ENCODE measurements at places on chromosomes 2 and 18. TPM values are rescaled to one million over a fixed set of nuclear protein-coding genes. Genes with fewer than 3 reads are reported as not detected.

The ACMSD gene
- total RNA-seq, result not detected

The SCG2 gene
- 0.07 TPM for total RNA-seq

The DLX2 gene
- total RNA-seq, result not detected

The MAPRE3 gene
- 75.9 TPM for total RNA-seq

The CNDP1 gene
- not detected for total RNA-seq

The CASP8 gene
- total RNA-seq, result 0.81 TPM

DNA sequence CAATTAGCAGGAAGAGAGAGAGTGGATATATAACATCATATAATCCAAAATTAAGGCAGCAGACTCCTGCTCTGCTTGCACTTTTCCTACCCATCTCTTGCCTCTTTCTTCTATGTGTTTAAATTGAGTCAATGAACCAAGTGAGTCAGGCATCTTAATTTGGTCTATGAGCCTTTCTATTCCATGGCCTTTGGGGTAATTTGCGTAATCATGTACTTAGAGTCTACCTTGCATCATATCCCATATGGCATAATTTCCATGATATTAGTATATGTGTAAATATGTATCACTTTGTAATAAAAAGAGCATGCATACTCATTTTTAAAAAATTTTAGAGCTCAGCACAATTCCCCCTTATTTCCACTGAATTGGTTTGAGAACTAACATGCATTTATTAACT, 555.2 kb downstream of the STK39 start:
- H3K4me1 ChIP-seq, result peaks cover 5% of the 10 kb centered on the region
- DNase-seq, result no peak
- no peaks in the 10 kb centered on the region for H3K36me3 ChIP-seq
- no peaks in the 10 kb centered on the region for H3K27me3 ChIP-seq

DNA sequence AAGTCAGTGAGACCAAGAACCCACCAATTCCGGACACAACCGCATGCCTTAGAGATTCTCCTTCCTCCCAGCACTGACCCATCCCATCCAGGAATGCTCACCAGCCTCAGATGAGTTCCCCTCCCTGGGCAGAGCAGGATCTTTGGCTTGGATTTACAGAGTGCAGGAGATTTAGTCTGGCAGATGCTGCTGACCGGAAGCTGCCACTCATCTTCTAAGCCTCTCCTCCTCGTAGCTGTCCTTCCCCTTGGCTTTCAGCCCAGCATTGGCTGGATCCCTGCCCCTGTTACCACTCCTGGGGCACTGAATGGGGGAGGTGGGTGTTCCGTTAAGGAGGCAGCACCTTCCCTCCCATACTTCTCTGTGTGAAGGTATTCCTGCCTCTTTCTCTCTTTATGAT, 53.2 kb downstream of the VWA3B start:
- no peak overlapping the region for H3K4me3 ChIP-seq
- H3K27ac ChIP-seq, result no peak overlapping the region
- no peaks in the 10 kb centered on the region for H3K27me3 ChIP-seq
- H3K36me3 ChIP-seq, result no peaks in the 10 kb centered on the region

GRCh38 chr2:25259737-25260124, 82.0 kb downstream of the DNMT3A start:
- no peak overlapping the region for H3K4me3 ChIP-seq
- DNase-seq, result no peak
- H3K4me1 ChIP-seq, result peaks cover 45% of the 10 kb centered on the region
- no peaks in the 10 kb centered on the region for H3K36me3 ChIP-seq

- peaks cover 3% of the 10 kb centered on the region for H3K4me1 ChIP-seq
- H3K4me3 ChIP-seq, result no peak overlapping the region
- no peak overlapping the region for H3K27ac ChIP-seq
- no peaks in the 10 kb centered on the region for H3K27me3 ChIP-seq
These were observed 53.0 kb upstream of the FOSL2 start for GRCh38 chr2:28339516-28340175.

- peaks cover 7% of the 10 kb centered on the region for H3K4me1 ChIP-seq
- peaks cover 8% of the 10 kb centered on the region for H3K27me3 ChIP-seq
These were observed 42.8 kb downstream of the SEMA4F start for GRCh38 chr2:74696829-74697228.

DNA sequence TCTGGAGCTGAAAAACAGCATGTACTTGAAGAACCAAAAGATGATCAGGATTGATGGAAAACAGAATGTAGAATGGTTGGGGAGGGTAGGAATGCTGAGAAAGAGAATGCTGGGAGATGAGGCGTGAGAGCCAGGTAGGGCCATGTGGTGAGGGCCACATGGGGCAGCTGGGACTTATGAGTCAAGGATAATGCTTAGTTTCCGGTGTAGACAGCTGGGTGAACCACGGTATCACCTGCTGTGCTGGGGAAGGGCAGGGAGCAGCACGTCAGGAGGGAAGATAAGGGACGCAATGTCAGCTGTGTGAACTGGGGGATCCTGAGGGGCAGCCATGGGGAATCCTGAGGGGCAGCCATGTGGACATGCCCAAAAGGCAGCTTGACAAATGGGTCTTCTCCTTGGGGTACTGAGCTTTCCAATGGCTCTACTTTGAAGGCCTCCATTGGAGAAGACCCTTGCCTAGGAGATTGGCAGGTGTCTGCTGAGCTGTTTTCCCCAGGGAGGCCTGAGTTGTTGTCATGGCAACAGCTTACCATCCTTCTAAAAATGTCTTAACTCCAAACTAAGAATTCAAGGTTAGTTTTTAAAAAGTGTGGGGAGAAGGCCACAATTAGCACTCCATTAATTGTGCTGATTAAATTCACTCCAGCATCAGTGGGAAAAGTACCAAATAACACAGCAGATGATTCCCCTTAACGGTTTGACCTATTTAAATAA, 51.1 kb downstream of the MTHFD2 start:
- H3K36me3 ChIP-seq, result no peaks in the 10 kb centered on the region
- H3K27me3 ChIP-seq, result no peaks in the 10 kb centered on the region
- DNase-seq, result no peak
- no peaks in the 10 kb centered on the region for H3K4me1 ChIP-seq
- H3K27ac ChIP-seq, result no peak overlapping the region

GRCh38 chr2:9278439-9278838, 71.8 kb downstream of the ASAP2 start:
- H3K36me3 ChIP-seq, result no peaks in the 10 kb centered on the region
- peaks cover 19% of the 10 kb centered on the region for H3K4me1 ChIP-seq
- H3K27ac ChIP-seq, result no peak overlapping the region
- no peaks in the 10 kb centered on the region for H3K27me3 ChIP-seq

- no peaks in the 10 kb centered on the region for H3K36me3 ChIP-seq
- no peak for DNase-seq
- peaks cover 7% of the 10 kb centered on the region for H3K4me1 ChIP-seq
- no peaks in the 10 kb centered on the region for H3K27me3 ChIP-seq
These were observed 242.5 kb downstream of the RPIA start for GRCh38 chr2:88933980-88934379.

GRCh38 chr18:42773870-42774269, 341.6 kb downstream of the RIT2 start:
- DNase-seq, result no peak
- H3K36me3 ChIP-seq, result no peaks in the 10 kb centered on the region
- no peaks in the 10 kb centered on the region for H3K27me3 ChIP-seq

GRCh38 chr18:22311301-22311700, 106.4 kb downstream of the CTAGE1 start:
- H3K36me3 ChIP-seq, result no peaks in the 10 kb centered on the region
- no peak overlapping the region for H3K4me3 ChIP-seq
- no peak overlapping the region for H3K27ac ChIP-seq
- H3K4me1 ChIP-seq, result no peaks in the 10 kb centered on the region
- no peaks in the 10 kb centered on the region for H3K27me3 ChIP-seq

GRCh38 chr2:108632332-108633160, 86.7 kb upstream of the RANBP2 start:
- no peak for DNase-seq
- no peaks in the 10 kb centered on the region for H3K36me3 ChIP-seq

GRCh38 chr2:101864426-101864825, 127.3 kb upstream of the IL1R2 start:
- no peak for DNase-seq
- H3K4me3 ChIP-seq, result no peak overlapping the region
- H3K27me3 ChIP-seq, result no peaks in the 10 kb centered on the region
- no peaks in the 10 kb centered on the region for H3K4me1 ChIP-seq
- no peak overlapping the region for H3K27ac ChIP-seq

GRCh38 chr2:32235315-32235714, 29.4 kb downstream of the NLRC4 start:
- no peaks in the 10 kb centered on the region for H3K27me3 ChIP-seq
- peak; percentile 15 for DNase-seq
- H3K36me3 ChIP-seq, result peaks cover 3% of the 10 kb centered on the region

- no peaks in the 10 kb centered on the region for H3K36me3 ChIP-seq
- H3K27me3 ChIP-seq, result no peaks in the 10 kb centered on the region
- no peaks in the 10 kb centered on the region for H3K4me1 ChIP-seq
- no peak for DNase-seq
- H3K27ac ChIP-seq, result no peak overlapping the region
These were observed 78.0 kb downstream of the PTPN4 start for GRCh38 chr2:119837759-119838158.

- DNase-seq, result no peak
- peaks cover 4% of the 10 kb centered on the region for H3K4me1 ChIP-seq
- no peak overlapping the region for H3K27ac ChIP-seq
- H3K4me3 ChIP-seq, result no peak overlapping the region
- H3K27me3 ChIP-seq, result no peaks in the 10 kb centered on the region
These were observed 99.4 kb upstream of the STPG4 start for GRCh38 chr2:47254464-47254863.

DNA sequence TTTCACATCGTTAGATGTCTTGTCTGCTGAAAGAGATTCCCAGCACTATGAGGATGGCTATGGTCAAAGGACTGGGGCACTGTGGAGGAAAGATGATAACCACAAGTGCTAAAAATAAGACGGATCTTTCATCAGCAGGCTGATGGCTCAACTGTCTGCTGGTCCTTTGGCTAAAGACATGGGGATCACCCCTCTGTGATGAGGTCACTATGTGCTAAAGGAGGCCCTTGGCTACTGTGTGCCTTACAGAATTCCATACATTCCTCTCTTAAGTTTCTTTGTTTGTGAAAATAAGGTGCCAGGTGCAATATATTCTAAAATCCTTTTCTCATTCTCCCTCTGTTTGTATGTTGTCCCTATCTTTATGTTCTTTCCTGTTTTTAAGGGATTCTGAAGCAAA, 39.7 kb upstream of the LYPD6 start:
- H3K36me3 ChIP-seq, result no peaks in the 10 kb centered on the region
- no peak overlapping the region for H3K4me3 ChIP-seq
- no peak overlapping the region for H3K27ac ChIP-seq
- peaks cover 12% of the 10 kb centered on the region for H3K4me1 ChIP-seq
- DNase-seq, result peak; percentile 5
- H3K27me3 ChIP-seq, result no peaks in the 10 kb centered on the region

DNA sequence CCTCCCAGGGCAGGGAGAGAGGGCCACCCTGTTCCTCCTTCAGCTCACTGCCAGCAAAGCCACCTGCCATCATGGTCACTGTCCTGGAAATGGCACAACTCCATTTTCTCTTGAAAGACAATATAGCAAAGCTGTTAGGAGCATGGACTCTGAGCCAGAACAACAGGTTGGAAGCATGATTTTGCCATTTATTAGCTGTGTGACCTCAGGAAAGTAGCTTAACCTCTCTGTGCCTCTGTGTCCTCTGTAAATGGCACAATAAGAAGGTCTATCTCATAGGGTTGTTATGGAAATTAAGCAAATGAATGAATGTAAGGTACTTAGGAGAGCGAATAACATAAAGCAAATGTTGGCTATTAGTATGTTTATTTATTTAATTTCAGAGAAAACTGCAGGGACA, 730.4 kb upstream of the ID2 start:
- no peak overlapping the region for H3K4me3 ChIP-seq
- no peak overlapping the region for H3K27ac ChIP-seq
- no peaks in the 10 kb centered on the region for H3K4me1 ChIP-seq

GRCh38 chr18:2655178-2655953, at the start of gene SMCHD1:
TSS of gene SMCHD1 (plus strand) at chr18:2655726. CDS start at chr18:2656076, 350 bp downstream.
- peaks cover 31% of the 10 kb centered on the region for H3K27me3 ChIP-seq
- no peaks in the 10 kb centered on the region for H3K36me3 ChIP-seq
- DNase-seq, result peak; percentile 86
- peak within 1 kb of the TSS; percentile 90 for H3K4me3 ChIP-seq
- peak within 1 kb of the TSS; percentile 98 for H3K27ac ChIP-seq
- H3K4me1 ChIP-seq, result peaks cover 9% of the 10 kb centered on the region

- H3K36me3 ChIP-seq, result no peaks in the 10 kb centered on the region
- H3K4me1 ChIP-seq, result peaks cover 26% of the 10 kb centered on the region
- no peak for DNase-seq
- H3K27ac ChIP-seq, result peak overlapping the region; percentile 11
These were observed 7.1 kb upstream of the PKDCC start for GRCh38 chr2:42040643-42041278.

DNA sequence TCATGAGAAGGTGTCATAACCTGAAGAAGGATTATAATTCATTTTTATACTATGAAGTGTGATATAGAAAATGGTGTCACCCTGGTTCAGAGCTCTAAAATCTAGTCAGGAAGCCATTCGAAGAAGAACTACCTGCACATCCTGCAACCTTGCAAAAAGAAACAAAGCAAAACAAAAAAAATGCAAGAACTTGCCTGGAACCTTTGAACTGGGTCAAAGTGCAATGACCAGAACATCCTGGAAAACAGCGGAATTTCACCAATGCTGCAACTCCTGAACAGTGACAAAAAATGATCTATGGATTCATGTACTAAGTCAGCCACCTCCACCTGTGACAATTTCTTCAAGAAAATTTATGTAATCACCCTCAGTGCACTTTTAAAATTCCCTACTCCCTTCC, 1083.3 kb upstream of the GYPC start:
- no peaks in the 10 kb centered on the region for H3K36me3 ChIP-seq
- no peak for DNase-seq
- H3K27ac ChIP-seq, result no peak overlapping the region
- H3K4me1 ChIP-seq, result no peaks in the 10 kb centered on the region

DNA sequence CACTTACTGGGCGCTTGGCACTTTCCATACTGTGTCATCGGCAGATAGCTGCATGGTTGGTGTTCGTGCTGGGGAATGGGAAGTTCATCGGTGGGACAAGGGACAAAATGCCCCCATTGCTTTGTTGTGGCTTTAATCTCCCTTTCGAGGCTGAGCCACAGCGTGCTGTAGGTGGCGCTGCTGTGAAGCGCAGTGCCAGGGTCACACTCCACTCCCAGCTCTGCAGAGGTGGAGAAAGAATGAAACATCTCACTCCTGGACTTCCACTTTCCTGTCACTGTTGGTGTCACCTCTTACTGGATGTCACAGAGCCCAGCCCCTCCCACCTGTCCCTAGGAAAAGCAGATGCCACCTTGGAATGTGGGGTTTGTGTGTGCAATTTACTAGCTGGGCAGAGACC, 8.7 kb downstream of the TYMS start:
- H3K36me3 ChIP-seq, result peaks cover 18% of the 10 kb centered on the region
- H3K4me1 ChIP-seq, result no peaks in the 10 kb centered on the region
- H3K27ac ChIP-seq, result no peak overlapping the region
- no peak overlapping the region for H3K4me3 ChIP-seq
- peak; percentile 17 for DNase-seq
